ENCODE measurements at places on chromosomes 13 and 19. TPM values are rescaled to one million over a fixed set of nuclear protein-coding genes. Genes with fewer than 3 reads are reported as not detected.

Gene ZNF555
- 2.0 TPM for total RNA-seq

Gene ICAM4
- total RNA-seq: 1.7 TPM

Gene CPT1C
- 25.8 TPM for total RNA-seq

Gene ADGRE2
- not detected for total RNA-seq

Gene CAMSAP3
- 8.2 TPM for total RNA-seq

Data from H7 (cell line).